Pancreas (tissue), 10 donors: ENCODE measurements at places on chromosomes 4 and X. TPM values are rescaled to one million over a fixed set of nuclear protein-coding genes. Genes with fewer than 3 reads are reported as not detected.

PLAC1 gene
- not detected for polyA plus RNA-seq

CLDN34 gene
- 0.30 TPM for polyA plus RNA-seq

MAP7D2 gene
- 3.6 TPM for polyA plus RNA-seq

TCEAL7 gene
- 2.6 TPM for polyA plus RNA-seq

INTS6L gene
- 3.9 TPM for polyA plus RNA-seq

REELD1 gene
- 0.76 TPM for polyA plus RNA-seq

HMX1 gene
- not detected for polyA plus RNA-seq

AMMECR1 gene
- polyA plus RNA-seq: 1.4 TPM

RUFY3 gene
- polyA plus RNA-seq: 31.8 TPM

CT83 gene
- polyA plus RNA-seq: not detected

DLG3 gene
- polyA plus RNA-seq: 18.7 TPM

GRCh38 chr4:8391071-8391470, 49.5 kb downstream of the ACOX3 start:
- no peak for DNase-seq

GRCh38 chr4:152534541-152535359, 1.1 kb downstream of the FBXW7 start:
- peak; percentile 16 for DNase-seq

- DNase-seq: no peak
These were observed 378.8 kb upstream of the NOCT start for GRCh38 chr4:138636781-138637180.

GRCh38 chr4:5883916-5884315, 9.0 kb downstream of the CRMP1 start:
- DNase-seq: no peak

DNA sequence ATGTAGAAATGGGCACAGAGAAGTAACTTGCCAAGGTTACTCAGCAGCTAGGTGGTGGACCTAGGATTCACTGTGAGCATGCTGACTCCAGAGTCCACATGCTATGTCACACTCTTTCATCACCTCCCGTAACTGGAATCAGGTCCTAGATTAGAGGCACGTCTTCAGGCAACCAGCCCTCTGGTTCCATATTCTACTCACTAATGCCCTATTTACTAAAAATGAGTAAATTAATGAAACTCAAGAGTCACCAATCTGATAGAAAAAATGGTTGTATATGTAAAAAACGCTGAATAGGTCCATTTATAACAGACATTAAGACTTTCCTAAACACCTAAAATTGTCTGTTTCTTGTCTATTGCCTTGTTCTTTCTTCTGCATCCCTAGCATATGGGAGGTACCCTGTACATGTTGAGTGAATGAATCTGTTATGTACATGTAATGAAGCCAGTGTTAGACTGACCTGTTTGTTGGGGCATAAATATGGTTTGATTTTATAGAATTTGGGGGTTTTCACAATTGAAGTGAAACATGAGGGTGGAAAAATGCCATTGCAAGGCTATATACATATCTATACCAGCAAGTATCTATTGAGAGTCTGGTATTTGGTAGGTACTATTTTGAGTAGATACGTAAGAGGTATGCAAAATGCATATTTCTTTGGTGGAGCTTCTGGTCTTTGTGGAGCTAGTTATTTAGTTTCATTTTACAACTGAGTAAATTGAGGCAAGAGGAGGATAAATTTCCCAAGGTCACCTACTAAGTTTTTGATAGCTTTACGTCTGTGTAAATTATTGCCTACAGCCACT, 7.5 kb upstream of the RUFY3 start:
- no peak for DNase-seq

DNA sequence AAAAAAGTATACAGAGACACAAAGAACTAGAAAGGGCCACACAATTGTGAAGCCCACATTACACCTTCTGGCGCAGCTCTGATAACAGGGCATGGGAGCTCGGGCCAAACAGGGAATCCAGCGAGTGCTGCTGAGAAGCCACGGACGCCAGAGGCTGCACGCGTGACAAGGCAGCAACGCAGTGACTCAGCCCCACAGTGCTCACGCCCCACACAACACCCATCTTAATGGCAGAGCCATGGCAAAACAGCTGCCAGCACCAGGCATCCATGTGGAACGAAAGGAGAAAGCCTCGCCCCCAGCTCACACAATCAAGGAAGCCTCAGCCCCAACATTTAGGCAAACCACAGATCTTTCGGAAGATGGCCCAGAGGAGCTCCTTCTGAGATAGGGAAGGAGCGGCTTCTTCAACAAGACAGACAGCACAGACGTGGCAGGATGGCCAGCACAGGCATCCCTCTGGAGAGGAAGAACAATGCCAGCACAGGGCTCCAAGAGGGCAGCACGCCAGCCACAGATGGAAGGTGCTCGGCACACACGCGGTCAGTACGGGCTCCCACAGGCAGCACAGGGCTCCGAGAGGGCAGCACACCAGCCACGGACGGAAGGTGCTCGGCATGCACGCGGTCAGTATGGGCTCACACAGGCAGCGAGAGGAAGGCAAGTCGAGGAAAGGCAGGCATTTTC, 33.1 kb downstream of the GAK start:
- DNase-seq: no peak

DNA sequence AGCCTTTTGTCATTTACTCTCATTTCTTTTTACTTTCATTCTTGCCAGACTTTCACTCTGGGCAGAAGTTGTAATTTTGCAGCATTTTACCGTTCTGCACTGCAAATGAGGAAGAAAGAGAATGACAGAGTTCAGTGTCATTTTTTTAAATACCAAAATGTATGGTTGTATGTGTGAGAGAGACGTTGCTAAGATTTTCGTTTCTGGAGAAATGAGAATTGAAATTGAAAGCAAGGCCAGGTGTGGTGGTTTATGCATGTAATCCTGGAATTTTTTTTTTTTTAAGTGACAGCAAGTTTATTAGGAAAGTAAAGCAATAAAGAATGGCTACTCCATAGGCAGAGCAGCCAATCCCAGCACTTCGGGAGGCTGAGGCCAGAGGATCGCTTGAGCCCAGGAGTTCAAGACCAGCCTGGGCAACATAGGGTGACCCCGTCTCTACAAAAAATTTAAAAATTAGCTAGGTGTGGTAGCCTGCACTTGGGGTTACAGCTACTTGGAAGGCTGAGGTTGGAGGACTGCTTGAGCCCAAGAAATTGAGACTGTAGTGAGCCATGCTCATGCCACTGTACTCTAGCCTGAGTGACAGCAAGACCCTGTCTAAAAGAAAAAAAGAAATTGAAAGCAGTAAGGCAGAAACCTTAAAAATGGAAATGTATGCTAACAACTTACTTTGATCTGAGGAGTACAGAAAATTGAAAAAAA, 12.9 kb downstream of the DCK start:
- no peak for DNase-seq

- no peak for DNase-seq
These were observed 12.8 kb upstream of the GPR82 start for GRCh38 chrX:41711021-41711667.

DNA sequence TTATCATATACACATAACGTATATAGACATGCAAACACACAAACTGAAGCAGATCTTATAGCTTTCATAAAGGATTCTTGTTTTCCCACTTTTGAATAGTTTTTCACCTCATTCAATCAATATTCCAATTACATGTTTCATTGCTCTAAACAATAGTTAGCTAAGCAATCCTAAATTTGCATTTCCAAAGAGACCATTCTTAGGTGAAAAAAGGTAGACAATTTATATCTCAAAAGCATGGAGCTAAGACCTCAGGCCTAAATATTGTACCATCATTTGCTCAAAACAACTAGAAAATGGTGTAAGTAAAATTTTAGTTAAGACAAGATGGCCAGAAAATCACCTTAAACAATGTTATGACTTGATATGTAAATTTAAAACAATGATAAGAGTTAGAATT, 1148.5 kb upstream of the DIAPH2 start:
- no peak for DNase-seq

GRCh38 chrX:43655151-43656004, 721 bp upstream of the MAOA start:
- no peak for DNase-seq

- no peak for DNase-seq
These were observed 227.8 kb upstream of the SPRY1 start for GRCh38 chr4:123168812-123169211.

GRCh38 chr4:111849746-111850284, 295.4 kb upstream of the FAM241A start:
- no peak for DNase-seq

DNA sequence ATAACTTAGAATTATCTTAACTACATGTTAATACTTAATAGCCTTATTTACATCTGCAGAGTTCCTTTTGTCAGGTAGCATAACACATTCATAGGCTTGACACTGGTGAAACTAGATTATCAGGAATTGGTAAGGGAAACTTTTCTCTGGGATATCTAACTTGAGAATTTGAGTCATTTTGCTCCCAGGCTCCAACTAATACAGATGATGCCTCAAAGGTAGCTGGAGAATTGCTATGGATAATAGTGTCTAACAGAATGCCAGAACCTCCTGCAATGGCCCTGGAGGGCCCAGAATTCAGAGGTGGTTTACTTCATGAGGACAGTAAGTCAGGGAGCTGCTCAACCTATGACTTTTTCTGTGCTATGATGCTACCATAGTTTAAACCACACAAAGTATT, 13.9 kb upstream of the TMPRSS11D start:
- DNase-seq: no peak

GRCh38 chrX:119721926-119722325, 29.0 kb upstream of the SEPTIN6 start:
- DNase-seq: no peak

DNA sequence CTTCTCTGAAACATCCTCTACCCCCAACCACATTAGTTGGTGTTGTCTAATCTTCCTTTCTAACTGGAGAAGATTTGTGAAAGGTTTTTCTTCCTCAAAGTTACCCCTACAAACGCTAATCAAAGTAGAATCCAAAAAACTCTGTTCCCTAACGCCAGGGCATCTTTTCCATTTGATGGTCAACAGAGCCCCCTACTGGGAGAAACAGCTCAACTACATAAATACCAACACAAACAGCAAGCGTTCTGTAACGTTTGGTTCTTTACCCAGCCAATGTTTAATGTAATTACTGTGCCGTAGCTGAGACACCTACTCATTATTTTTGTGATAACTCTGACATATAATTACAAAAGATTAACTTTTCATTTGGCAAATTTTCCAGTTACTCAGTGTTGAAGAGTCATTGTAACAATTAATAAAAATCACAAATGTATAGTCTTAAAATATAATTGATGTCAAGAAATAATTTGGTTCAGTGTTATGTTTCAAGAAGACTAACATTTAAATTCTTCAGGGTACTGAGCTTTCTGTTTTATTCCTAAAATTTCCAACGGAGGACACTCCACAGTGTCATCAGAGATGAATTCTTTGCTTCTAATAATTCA, 94.9 kb upstream of the TBC1D9 start:
- DNase-seq: peak; percentile 40

DNA sequence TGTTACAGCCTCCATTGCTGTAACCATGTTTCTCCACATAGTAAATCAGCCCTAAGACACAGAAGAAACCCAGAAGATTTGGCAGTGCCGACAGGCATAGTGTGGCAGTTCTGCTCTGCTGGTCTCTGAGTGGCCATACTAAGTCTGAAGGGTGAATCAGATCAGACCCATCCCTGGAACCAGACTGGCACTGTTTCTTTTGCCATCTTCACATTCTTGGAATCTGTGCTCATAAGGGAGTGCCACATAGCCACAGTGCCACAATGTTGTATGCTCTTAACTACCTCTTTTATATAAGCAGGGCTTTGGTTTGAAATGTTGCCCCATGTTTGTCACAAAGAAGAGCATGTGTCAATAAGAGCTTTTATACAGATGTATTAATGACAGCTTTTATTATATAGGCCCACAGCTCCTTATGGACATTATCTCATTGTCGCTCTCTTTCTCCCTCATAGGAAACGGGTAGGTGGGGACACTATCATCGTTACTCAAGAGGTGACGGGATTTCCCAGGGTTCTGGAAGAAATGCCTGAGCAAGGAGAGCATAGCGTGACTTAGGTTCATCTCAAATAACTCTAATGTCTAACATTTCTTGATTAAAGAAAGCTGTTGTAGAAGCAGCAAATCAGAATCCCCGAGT, 128.2 kb downstream of the CBR4 start:
- DNase-seq: no peak

DNA sequence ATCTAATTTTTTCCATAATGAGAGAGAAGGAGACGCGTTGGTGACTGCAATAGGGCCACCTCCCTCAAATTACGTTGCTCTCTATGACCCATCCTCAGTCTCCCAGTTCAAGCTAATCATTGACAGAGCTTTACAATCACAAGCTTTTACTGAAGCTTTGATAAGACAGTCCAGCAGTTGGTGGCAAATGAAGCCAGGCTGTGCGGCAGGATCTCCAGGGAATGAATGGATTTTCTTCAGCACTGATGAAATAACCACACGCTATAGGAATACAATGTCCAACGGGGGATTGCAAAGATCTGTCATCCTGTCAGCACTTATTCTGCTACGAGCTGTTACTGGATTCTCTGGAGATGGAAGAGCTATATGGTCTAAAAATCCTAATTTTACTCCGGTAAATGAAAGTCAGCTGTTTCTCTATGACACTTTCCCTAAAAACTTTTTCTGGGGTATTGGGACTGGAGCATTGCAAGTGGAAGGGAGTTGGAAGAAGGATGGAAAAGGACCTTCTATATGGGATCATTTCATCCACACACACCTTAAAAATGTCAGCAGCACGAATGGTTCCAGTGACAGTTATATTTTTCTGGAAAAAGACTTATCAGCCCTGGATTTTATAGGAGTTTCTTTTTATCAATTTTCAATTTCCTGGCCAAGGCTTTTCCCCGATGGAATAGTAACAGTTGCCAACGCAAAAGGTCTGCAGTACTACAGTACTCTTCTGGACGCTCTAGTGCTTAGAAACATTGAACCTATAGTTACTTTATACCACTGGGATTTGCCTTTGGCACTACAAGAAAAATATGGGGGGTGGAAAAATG, at the start of gene KLB:
Gene KLB, plus strand, starts transcription at position 168 of the 821 bp plus-strand sequence. Its CDS starts 20 bp downstream, at position 188.
- no peak for DNase-seq

DNA sequence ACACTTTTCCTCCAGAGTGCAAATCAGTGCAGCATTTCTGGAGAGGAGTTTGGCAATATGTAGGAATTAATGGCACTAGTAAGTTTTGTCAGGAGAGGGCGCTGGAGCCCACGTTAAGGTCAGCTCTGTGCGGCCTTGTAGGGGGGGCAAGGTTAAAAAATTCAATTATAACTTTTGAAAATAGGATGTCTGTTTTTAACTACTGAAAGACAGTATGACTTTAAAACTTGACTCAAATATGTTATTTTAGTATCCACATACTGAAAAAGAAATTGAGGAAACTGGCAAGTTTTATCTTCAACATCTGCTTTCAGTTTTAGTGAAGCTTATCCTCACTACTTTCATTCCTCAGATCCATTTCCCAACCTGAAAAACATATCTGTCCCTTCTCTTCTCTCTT, 30.9 kb upstream of the HSD17B13 start:
- DNase-seq: peak; percentile 39

GRCh38 chr4:8328866-8329559, 59.5 kb downstream of the HTRA3 start:
- DNase-seq: no peak
